Fibroblast of skin of right biceps (primary cell): ENCODE measurements at places on chromosomes 7 and 10.

GRCh38 chr7:129907122-129907736 lies 45.5 kb downstream of the UBE2H start:
- no peak for DNase-seq

- DNase-seq: no peak
These were observed 317.2 kb downstream of the GRID1 start for GRCh38 chr10:86049442-86049841.

- peak; percentile 75 for DNase-seq
These were observed 105.5 kb downstream of the CUX1 start for GRCh38 chr7:101922631-101923601.

- DNase-seq: no peak
These were observed 91.3 kb downstream of the CYTH3 start for GRCh38 chr7:6181136-6181535.

GRCh38 chr7:89145801-89146200 lies 350.3 kb upstream of the TEX47 start:
- DNase-seq: no peak

GRCh38 chr10:11180228-11180627 lies 162.6 kb downstream of the CELF2 start:
- DNase-seq: no peak

GRCh38 chr7:85095806-85096205 lies 91.0 kb downstream of the SEMA3D start:
- peak; percentile 46 for DNase-seq

DNA sequence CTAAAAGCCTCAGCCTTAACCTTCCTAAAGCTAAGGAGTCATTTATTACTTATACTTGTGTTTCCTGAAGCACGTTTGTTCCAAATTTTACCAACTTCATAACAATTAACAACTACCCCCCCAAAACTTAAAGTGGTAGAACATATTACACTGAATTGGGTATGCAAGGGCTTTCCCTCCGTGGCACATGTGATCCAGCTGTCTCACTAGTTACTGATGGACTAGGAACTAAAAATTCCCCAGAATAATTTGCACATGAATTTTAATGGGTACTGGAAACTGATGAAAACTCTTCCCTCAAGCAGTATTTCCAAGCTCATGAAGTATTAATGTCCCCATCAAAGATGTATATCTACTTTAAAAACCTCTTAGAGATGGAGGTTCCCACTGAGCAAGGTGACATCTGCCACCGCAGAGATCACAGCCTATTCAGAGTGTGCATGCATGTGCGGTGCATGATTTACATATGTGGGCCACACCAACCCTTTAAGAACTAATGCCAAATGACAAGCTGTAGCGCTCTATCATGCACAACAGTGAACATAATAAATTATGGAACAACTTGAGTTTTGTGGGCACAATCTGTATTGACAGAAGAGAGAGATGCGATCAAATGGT lies 139.9 kb upstream of the ADCY1 start:
- DNase-seq: no peak

DNA sequence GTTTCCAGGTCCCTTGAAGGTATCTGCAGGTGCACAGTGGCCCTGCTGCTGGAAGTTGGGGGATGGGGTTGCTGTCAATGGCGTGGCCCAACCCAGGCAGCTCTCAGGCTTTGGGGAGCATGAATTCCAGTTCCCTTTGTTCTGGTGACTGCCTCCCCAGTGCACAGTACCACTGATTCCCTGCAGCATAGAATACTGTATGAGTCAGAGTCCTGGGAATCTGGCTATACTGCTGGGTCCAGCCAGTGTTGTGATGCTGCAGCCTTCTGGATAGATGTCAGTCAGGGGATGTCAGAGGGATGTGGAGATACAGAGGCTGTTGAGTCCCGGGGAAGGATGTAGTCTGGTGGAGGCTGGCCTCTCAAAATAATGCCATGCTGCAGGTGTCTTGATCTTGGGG lies 99.3 kb downstream of the LANCL2 start:
- no peak for DNase-seq
